ENCODE measurements at places on chromosomes 12 and 14.

- DNase-seq, result no peak
Measured at GRCh38 chr14:39265806-39266524, 32.2 kb downstream of the MIA2 start.

- no peak for DNase-seq
Measured at GRCh38 chr12:43054085-43054484, 464.5 kb upstream of the PRICKLE1 start.

DNA sequence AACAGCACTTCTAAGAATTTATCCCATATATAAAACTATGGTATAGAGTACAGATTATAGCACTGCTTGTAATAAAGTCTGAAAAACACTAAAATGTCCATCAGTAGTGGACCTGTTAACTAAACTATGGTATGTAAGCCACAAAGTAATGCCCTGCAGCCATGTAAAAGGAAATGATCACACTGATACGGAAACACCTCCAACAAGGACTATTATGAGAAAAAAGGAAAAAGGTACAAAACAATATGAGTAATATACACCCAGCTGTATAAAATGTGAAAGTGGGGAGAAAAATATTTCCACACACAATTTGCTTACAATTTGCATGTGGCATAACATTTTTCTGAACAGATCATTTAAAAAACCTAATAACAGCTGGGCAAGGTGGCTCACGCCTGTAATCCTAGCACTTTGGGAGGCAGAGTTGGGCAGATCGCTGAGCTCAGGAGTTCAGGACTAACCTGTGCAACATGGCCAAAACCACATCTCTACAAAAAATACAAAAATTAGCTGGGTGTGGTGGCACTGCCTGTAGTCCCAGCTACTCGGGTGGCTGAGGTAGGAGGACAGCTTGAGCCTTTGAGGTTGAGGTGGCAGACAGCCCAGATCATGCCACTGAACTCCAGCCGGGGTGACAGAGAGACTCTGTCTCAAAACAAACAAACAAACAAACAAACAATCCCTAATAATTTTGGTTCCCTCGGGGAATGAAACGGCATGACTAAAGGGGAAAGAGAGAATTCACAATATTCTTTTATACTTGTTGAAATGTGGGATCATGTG, 250.5 kb downstream of the MED13L start:
- DNase-seq, result no peak

DNA sequence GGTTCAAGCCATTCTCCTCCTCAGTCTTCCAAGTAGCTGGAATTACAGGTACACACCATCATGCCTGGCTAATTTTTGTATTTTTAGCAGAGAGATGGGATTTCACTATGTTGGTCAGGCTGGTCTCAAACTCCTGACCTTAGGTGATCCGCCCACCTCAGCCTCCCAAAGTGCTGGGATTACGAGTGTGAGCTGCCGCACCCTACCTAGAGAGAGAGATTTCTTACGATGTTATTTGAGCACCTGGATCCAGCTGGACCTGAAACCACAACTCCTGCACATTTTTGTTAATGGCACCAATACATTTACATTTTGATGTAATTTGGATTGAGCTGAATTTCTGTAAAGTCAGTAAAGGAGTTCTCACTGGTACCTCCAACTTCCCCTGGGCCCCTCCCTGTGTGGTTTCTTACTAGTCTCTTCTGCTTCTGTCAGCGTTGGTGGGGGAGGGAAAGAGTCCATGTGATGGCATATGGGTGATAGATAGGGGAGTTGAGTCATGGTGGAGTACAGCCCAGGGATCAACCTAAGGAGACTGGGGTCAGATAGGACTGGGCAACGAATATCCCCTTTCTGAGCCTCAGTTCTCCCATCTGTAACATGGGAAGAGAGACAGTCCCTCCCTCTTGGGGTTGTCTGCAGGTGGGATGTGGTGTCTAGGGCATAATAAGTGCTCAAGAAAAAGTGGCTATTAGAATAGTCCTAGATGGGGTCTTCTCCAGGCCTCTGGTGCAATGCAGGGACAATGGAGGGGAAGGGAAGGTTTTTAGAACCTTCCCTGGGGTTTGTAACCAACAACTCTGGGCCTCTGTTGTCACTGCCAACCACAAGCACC, 83.3 kb upstream of the MED13L start:
- no peak for DNase-seq

DNA sequence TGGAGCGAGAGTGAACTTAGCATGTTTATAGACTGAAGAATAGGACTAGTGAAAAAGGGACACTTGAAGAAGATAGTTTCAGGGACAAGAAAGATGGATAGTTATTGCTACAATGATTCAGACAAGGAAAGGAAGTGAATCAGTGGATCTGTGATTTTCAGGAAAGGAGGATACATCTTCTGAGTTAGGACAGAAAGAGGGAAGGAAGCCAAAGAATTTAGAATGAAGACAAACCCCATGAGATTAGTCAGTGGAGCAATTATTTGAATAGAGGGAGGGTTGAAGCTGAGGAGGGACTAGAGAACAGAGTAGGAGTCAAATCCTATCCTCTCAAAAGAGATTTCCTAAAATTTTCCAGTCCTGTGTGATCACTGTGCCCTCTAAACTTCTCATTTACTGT, 282.7 kb downstream of the AKAP6 start:
- no peak for DNase-seq
